ENCODE measurements at places on chromosomes 3 and 15. TPM values are rescaled to one million over a fixed set of nuclear protein-coding genes. Genes with fewer than 3 reads are reported as not detected.

Gene SPSB4
- total RNA-seq = not detected

Gene GRM2
- under 0.01 TPM for total RNA-seq

Gene NOX5
- total RNA-seq = under 0.01 TPM

Gene C3orf85
- total RNA-seq = not detected

Gene TTBK2
- 10.1 TPM for total RNA-seq

Gene CHRFAM7A
- 0.19 TPM for total RNA-seq

Gene PARP15
- under 0.01 TPM for total RNA-seq

Gene SLC15A2
- 0.19 TPM for total RNA-seq

Gene LINS1
- total RNA-seq = 9.4 TPM

Gene ALDH1A2
- 4.5 TPM for total RNA-seq

Gene PPP2R3A
- 11.8 TPM for total RNA-seq

Gene TEX55
- total RNA-seq = not detected

Gene COL6A5
- not detected for total RNA-seq

Gene CFAP92
- total RNA-seq = under 0.01 TPM
